ENCODE measurements at places on chromosomes 6 and 20. TPM values are rescaled to one million over a fixed set of nuclear protein-coding genes. Genes with fewer than 3 reads are reported as not detected.
A peak's percentile ranks its signal among the peaks of the same experiment; 100 is the strongest.

DNA sequence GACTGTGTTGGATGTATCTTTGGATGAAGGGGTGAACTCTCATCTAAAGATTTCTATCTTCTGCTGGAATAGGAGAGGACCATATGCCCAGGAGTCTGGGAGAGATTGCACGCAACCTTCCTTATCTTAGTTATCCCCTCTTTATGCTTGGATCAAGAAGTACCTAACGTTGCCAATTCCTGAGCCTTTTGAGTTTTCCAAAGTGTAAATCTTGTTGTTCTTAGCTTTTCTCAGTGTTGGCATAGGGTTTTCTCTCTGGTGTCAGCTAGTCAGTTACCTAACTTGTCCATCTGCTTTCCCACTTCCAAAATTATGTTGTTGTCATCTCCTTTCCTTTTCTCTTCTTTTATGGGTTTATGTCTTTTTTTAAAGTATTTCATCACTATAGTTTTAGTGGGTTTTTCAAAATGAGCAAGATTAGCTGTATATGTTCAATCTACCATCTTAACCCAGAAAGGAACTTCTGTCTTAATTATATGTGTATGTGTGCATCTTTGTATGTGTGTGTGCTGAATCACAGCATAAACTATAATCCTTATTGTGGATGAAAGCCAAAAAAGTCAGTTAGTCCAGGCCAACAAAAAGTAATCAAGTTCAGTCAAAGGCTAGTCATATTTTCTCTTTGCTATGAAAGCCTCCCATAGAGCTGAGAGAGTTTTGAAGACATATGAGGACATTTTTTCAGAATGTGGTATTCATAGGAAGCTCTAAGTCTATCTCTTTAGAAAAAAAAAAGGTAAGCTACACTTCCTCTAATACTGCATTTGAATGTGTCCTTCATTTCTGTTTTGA is 72.1 kb downstream of the KHDC1L start:
- no peak for DNase-seq

GRCh38 chr6:11552442-11552841 is 14.9 kb downstream of the TMEM170B start:
- DNase-seq: no peak

DNA sequence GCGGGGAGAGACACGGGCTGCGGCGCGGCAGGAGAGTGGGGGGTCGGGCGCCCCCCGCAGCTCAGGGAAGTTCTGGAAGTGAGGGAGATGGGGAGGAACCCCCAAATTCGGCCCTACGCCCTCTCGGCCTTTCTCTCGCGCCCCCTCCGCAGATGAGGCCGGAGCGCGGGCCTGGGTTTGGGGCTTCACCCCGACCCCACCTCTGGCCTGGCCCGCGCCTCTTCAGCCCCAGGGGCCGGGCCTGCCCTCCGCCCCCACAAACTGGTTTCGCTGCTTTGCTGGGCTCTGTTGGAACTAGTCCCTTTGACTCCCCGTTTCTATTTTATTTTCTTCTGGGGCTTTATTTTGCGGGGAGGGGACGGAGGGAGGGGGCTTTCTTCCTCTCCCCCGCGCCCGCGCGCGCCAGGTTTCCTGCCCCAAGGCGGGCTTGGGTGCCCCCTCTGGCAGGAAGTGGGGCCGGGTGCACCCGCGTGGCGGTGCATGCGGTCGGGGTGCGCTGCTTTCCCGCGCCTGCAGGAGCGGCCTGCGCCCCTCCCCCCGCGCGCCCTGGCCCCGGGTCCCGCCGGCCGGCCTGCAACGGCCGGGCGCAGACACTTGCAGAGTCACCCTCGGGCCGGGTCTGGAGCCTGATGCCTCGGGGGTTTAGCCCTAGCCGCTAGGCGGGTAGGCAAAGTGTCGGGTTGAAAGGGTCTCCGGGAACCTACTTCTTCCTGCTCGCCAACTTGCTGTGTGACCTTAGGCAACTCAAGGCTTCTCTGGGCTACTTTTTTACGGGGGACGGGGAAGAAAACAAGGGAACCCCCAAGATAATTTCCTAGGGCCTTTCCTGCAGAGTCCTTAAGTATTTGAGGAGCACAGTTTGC is 1.3 kb downstream of the HMGA1 start:
- peak; percentile 83 for DNase-seq

- DNase-seq: peak; percentile 67
Measured at GRCh38 chr6:39279539-39279938, 34.7 kb downstream of the KCNK17 start.

DNA sequence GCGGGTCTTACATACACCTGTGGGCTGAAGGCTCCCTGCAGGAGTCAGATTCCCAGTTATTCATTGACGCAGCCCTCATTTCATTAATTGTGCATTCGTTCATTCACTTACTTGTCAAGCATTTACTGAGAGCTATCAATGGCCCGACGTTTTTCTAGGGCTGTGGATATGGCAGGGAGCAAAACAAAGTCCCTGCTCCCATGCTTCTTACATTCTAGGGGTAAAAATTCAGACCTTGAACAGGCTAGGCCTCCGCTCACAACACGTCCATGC is 369 bp upstream of the NSFL1C start:
- DNase-seq: no peak

The DZANK1 gene
- total RNA-seq: 2.6 TPM

The FOXC1 gene
- total RNA-seq: 1.7 TPM

The CDKAL1 gene
- 15.5 TPM for total RNA-seq

Data from mucosa of descending colon (tissue), 3 donors.